ENCODE measurements at places on chromosomes 4 and X.

- DNase-seq = no peak
These were observed 68.8 kb upstream of the ARHGAP24 start for GRCh38 chr4:85406185-85406584.

- peak; percentile 43 for DNase-seq
These were observed 525 bp upstream of the CISD2 start for GRCh38 chr4:102868153-102868780.

DNA sequence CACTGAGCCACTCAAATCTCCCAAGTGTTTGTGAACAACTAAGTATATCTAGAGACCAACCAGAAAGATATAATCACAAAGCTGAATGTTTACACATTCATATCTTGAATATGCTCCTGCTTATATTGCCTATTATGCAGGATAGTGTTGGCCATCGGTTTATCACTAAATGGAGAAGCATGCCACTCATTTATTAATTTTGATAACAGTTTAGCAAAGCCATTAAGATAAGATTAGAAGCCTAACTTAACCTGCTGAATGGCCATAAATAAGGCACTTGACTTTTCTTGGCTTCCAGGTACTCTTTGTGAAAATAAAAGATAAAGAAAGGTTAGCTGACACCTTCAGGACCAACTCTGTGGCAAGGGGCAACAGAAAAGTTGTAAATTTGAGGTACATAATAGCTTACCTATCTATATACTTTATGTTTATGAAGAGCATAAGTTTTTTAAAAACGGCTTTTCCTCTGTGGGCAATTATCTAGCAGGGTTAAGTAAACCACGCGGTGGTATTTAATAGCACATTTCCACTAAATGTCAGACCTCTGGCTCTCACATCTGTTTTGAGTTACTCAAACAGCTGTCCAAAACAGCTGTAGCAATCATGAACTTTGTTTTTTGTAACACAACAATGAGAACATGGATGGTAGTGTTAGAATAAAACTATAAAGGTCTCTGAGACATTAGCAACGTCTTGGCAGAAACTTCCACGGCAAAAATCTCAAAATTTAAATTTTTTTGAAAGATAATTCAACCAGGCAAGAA lies 58.8 kb upstream of the FTHL17 start:
- DNase-seq = no peak

DNA sequence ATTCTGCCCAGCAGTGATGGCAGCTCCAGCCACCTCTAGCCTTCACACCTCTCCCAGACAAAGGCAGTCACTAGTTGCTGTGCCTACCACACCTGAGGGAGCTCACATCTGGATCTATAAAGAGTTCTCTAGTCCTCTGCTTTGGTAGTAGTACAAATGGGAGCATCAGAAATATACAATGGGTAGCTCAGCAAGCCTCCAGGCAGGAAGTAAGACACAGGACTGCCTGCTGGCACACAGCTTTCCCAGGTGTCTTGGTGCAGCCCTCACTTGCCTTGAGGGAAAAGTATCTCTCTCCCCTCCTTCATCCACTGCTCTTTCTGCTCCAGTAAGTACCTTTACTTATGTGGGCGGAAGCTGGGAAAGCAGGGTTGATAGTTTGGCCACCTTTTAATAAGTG lies 212.9 kb upstream of the SLC7A11 start:
- no peak for DNase-seq

DNA sequence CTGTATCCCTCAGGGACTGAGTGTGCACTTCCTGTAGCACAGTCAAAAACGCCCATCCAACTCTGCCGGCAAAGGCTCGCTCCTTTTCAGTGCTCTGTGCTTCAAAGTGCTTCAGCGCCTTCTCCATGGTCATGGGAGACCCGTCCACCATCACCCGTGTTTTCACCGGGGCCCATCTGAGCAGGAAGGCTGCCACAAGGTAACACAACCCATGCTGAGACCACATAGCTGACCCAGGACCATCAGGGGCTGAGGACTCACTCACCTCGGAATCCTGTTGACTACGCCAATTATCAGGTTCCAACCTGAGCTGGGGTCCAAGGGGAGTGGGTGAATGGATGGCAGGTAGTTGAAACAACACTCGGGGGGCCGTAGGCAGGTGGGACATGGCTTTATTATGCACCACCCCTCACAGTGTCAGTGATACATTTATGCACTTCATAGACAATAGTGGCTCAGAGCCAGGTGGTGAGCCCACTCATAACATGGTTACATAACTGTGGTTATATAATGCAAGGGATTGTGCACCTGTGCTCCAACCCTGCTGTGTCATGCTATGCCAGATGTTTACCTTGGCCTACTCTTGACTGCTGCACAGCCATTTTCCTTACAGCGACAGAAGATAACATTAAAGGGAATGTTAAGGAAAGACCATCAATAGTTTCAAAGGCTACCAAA lies 227.8 kb downstream of the ADGRL3 start:
- DNase-seq = no peak

DNA sequence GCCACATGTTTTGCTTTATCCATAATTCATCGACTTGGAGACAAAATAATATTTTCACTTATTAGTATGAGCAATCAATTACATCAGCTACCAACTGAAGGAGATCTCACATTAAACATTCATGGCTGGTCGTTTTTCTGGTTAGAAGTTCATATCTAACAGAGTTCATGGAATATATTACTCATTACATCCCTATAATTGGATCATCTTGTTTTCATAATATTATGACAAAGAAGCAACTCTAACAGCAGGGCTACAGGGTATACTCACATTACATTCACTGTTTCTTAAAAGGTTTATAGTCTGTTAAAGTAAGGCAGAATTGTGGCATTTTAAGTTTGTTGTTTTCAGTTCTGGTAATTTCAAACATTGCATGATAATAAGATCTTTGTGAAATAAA lies 33.0 kb downstream of the GSTCD start:
- DNase-seq = no peak

DNA sequence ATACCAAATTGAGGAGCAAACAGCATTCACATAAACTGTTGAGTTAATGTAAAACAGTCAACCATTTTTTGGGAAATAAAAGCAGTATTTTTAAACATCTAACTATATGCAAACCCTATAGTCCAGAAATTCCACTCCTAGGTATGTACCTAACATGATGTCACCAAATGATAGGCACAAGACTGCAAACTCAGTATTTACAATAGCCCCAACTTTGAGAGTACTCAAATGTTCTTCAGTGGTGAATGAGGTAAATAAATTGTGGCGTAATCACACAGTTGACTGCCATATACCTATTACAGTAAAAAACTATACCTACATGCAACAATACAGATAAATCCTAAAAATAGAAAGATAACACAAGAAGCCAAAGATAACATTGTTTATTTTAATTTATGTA lies 1243.8 kb upstream of the ADGRL3 start:
- no peak for DNase-seq

- no peak for DNase-seq
These were observed 118.4 kb downstream of the COX18 start for GRCh38 chr4:72951147-72951546.

- no peak for DNase-seq
These were observed 179.1 kb upstream of the STK26 start for GRCh38 chrX:131843987-131844386.

- no peak for DNase-seq
These were observed 74.7 kb downstream of the PPARGC1A start for GRCh38 chr4:23814996-23815660.

Data from Right ventricle myocardium superior (tissue), 1 donor.